Trophoblast cell (in vitro differentiated cells and primary cell): ENCODE measurements at places on chromosomes 2 and 18.
A peak's percentile ranks its signal among the peaks of the same experiment; 100 is the strongest.

DNA sequence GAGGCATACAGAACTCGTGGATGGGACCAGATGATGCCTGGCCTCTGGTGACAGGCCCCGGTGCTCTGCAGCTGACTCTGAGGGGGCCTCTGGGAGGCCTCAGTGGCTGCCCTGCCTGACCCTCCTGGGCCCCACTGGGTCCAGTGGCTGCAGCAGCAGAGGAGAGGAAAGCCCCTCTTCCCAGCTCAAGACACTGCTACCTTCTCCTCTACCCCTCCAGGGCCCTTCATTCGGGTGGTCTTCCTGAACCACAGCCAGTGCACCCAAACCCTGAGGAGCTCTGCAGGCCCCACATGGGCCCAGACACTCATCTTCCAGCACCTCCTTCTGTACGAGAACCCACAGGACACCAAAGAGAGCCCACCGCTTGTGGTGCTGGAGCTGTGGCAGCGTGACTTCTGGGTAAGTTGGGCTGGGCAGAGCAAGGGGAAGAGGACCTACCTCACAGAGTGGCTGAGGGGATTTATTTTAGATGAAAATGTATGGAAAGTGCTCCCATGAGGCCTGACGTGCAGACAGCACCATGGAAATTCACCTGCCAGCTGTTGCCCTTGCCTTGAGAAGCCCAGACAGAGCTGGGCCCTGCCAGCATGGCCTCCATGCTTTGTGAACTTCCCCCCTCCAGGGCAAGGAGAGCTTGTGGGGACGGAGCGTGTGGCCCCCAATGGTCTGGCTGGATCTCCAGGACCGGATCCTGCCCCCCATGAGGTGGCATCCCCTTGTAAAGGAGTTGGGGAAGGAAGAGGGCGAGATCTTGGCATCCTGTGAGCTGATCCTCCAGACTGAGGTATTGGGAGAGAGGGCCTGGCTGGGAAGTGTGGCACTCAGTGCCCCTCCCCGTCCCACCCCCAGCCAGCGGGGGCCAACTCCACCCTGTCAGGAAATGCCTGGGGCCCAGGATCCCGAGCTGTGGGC, 46.3 kb downstream of the LMAN2L start:
- DNase-seq: no peak

DNA sequence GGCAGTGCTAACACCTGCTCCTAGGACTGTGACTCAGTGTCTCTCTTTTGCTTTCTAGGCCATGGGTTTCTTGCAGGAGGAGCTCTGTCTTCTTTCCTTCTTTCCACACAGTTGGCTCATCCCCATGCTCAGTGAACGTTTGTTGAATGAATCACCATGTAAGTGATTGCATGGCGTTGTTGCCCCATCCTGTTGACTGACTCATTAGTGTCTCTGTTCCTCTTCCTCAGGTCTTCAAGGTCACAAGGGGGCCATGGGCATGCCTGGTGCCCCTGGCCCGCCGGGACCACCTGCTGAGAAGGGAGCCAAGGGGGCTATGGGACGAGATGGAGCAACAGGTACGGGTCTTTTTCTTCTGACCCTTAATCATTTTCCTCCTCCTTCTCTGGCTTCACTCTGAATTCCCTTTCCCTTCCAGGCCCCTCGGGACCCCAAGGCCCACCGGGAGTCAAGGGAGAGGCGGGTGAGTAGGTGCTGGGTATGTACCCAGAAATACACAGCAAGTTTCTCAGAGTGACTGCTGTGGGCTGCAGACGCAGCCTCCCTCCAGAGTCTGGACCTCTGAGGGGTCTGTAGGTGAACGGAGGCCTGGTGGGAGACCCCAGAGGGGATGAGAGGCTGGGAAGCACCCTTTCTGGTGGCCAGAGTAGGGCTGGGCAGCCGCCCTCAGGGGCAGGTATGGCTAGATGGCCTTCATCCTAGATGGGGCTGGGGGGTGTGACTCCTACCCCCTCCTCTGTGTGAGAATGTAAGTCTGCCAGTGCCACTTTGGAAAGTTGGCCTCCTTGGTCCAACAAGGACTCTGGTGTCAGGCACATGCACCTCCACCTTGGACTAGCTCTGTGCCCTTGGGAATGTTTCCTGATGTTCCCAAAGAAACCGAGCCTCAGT, 32.4 kb downstream of the MARCO start:
- peak; percentile 86 for DNase-seq

DNA sequence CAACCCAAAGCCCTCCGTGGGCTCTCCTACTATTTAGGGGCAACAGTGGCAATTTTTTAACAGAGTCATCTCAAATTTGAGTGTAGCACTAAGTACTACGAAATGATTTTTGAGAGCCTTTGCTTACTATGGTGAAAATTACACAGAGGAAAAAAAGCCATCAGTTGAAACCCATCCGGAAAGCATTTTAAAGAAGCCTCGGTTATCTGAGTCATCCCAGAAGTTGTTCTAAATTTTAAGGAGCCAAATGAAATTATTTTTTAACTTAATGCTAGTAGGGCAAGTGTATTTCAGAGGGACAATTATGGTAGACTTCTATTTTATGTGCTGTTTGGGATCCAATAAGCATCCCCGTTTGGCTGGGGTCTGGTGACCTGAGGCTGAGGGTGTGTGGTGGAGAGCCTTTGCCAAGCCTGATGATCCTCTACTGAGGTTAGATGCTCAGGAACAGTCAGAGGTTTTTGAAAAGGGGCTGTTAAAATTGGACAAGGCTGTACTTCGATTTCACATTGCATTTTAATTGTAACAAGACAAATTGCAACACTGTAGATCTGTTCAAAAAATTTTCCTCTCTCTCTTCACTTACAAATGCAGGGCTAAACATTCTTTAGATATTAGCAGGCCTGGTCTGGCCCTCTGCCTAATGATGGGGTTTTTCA, 47.0 kb downstream of the RAPGEF4 start:
- DNase-seq: no peak

DNA sequence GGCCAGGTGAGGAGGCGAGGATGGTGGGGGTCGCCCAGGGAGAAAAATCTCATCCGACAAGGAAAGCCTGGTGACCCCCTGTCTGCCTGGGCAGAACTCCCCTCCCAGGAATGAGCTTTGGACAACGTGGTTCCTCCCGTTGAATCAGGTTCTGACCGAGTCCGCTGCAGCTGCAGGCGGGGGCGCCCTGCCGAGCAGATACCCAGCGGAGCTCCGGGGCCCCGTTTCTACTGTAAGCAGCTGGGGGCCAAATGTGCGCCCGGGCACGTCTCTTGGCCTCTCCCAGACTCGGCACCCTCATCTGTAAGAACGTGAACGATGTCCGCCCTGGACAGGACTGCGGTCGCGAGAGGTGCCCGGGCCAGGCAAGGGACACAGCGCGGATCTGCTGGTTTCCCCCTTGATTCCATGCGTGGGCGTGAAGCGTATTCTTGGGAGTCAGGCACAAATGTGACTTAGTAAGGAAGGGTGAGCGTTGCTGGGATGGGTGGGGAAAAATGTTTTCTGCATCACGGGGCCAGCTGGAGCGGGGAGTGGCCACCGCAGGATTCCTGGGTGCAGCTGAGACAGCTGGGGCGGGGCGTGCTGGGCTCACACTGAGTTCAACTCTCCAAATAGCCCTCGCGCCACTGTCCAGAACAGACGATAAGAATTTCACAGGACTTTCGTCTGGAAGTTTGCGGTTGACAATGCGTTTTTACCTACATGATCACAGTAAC, 20.2 kb upstream of the TUBB6 start:
- DNase-seq: peak; percentile 87

- DNase-seq: peak; percentile 42
Observed at GRCh38 chr2:183037553-183038340, 510 bp downstream of the NCKAP1 start.

- no peak for DNase-seq
Observed at GRCh38 chr2:102273619-102274211, 37.6 kb upstream of the IL1RL1 start.

DNA sequence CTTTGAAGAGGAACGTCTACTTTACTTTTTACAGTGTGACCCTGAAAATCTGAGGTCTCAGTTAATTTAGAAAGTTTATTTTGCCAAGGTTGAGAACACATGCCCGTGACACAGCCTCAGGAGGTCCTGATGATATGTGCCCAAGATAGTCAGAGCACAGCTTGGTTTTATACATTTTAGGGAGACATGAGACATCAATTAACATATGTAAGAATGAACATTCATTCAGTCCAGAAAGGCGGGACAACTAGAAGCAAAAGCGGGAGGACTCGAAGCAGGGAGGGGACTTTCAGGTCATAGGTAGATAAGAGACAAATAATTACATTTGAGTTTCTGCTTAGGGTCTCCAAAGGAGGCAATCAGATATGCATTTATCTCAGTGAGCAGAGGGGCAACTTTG, 23.7 kb downstream of the ELMOD3 start:
- no peak for DNase-seq

DNA sequence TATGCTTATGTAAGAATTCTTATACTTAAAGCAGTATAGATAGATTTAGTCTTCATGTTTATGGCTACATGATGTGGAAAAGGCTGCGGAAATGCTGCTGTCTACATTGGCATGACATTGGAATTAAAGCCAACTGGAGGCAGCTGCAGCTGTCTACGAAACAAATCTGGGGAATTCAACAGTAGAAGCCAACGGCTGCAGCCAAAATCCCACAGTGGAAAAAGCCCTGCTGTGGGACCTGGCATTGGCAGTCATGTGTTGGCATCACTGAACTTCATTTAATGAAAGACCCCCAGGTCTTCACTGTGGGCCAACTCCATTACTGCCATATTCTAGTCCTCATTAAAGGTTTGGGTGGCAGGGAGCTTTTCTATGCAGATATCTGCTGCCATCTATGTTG, 223.6 kb downstream of the SLC8A1 start:
- DNase-seq: no peak

DNA sequence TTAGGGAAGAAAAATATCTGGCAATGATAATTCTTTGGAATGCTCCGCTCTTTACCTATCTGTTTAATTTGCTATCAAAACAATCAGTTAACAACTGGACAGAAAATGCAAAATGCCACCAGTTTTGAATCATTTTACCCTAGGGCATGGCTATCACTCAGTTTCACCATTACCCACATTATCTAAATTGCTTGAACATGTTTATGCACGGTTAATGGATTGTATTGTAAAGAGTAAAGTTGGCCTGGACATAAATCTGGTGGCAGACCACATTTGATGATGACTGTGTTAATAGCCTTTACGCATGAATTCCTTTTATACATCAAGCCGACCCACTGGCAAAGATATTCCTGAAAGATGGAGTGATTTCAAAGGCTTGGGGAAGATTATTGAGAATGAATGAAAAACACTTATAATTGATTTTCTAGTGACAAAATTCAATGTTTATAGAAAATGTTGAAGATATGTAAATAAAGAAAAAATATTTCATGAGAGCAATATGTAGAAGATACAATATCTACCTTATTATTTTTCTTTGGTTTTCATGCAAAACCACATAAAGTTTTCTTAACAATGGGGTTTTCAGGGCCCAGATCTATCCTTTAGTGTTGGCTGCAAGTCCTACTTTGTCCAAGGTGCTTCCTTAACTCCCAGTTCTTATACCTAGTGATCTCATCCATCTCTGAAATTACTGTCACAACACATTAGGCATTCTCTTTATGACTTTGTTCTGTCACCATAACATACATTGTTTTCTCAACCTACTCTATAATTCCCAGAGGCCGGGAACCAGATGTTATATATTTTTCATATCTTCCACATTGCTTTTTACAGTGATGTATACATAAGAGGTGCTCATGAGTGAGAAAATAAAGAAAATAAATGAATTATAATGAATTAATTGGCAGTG, 265.1 kb downstream of the RIT2 start:
- no peak for DNase-seq

- no peak for DNase-seq
Observed at GRCh38 chr18:42181474-42181873, 226.4 kb downstream of the PIK3C3 start.

GRCh38 chr2:242030858-242031257, 161.3 kb downstream of the RTP5 start:
- DNase-seq: no peak

DNA sequence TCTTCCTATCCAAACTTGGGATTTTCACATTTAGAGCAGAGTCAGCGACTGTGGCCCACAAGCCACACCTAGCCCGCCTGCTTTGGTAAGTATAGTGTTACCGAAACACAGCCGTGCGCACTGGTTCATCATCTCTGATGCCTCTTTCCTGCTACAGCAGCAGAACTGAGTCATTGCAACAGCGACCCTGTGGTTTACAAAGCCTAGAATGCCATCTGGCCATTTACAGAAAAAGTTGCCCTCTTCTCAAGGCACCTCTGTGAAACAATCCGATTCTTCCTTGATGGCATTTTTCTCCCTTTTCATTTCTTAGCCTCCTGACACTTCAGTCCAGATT, 10.7 kb upstream of the IAH1 start:
- DNase-seq: no peak

- DNase-seq: no peak
Observed at GRCh38 chr2:9712263-9712662, 81.5 kb upstream of the YWHAQ start.

- no peak for DNase-seq
Observed at GRCh38 chr2:206482123-206482522, 38.8 kb downstream of the ADAM23 start.

GRCh38 chr2:1969701-1970015, 225.3 kb upstream of the PXDN start:
- DNase-seq: no peak

DNA sequence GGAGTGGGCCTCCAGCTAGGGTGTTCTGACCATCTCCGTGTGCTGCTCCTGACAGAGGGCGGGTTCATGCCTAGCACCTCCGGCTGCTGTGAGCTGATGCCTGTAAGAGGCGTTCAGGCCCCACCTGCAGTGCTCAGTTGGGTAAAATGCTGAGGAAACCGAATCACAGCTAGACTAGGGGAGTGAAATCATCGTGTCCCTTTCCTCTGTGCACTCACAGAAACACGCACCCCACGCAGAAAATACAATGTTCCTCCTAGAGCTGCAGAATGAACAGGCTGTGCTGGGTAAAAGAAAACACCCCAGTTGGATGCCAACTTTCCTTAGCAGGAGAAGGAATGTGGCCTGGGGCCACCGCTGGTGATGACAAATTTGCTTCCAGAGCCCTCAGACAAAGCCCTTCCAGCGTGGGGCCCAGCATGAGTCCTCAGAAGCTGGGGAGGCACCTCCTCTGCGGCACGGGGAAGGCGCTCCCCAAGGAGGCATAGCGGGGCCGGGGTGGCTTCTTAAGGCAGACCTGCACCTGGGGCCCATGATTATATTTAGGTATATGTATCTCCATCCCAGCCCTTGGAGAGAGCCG, 16.3 kb upstream of the ARHGEF4 start:
- no peak for DNase-seq

DNA sequence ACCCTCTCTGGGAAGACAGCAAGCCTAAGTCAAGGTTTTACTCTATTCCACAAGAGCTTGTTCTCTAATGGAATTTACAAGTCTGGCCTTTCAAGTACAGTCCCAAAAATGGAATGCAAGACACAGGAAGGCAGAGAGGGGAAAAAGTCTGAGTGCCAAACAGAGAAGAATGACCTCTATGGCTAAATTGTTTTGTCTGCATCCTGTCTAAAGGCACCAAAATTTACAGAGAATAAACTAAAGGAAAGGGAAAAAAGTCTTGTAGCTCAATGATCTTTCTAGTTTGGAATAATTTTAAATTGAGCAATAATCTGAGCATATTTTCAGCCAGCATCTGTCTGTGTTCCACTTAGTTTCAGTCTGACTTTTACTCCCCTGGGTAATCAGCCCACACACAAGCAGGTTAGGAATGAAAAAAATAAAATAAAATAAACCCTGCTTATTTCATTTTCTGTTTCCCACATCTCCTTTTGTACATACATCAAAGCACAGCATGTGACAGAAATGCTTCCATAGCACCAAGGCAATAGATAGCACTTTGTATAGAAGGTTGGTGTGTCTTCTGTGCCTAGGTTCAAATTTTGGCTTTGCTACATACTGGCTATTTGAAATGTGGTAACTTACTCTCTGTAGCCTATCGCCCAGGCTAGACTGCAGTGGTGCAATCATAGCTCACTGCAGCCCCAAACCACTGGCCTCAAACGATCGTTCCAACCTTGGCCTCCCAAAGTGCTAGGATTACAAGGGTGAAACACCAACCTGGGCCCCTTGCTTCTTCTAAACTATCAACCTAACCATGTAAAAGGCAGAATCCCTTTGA, 105.1 kb downstream of the SLC8A1 start:
- no peak for DNase-seq
